ENCODE measurements at places on chromosomes 11 and 22. TPM values are rescaled to one million over a fixed set of nuclear protein-coding genes. Genes with fewer than 3 reads are reported as not detected.

GRCh38 chr11:107702723-107703122 lies 9.1 kb downstream of the SLN start:
- DNase-seq = no peak

DNA sequence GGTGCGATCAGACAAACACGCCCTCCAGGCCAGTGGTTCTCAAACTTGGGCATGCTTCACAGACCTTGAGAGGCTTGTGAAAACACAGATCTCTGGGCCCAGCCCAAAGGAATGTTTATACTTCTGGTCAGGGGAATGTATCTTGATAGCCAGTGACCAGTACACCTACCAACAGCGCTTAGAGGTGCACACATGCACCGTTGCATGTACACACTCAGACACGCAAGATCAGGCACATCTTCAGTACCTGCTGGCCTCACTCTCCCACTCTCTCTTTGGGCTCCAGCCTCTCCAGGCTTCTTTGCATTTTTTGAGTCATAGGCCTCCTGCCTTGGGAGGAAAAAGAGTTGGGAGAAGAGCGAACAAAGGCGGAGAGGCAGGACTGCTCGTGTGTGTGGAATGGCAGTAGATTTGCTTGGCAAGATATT lies 11.7 kb upstream of the FXYD6 start:
- DNase-seq = peak; percentile 74

DNA sequence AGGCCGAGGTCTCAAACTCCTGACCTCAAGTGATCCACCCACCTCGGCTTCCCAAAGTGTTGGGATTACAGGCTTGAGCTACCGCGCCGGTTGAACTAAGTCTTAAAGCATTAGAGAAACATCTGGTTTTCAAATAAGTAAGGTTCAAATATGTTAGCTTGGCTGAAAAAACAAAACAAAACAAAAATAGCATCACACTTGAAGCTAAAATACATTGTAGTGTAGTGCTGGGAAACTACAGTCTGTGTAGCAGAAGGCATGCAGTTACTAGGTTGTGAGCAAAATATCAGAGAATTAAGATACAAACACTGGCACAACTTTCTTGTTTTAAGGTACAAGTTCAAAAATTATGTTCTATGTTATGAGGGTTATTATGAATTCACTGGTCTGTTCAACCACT lies 224.8 kb upstream of the CHORDC1 start:
- DNase-seq = no peak

DNA sequence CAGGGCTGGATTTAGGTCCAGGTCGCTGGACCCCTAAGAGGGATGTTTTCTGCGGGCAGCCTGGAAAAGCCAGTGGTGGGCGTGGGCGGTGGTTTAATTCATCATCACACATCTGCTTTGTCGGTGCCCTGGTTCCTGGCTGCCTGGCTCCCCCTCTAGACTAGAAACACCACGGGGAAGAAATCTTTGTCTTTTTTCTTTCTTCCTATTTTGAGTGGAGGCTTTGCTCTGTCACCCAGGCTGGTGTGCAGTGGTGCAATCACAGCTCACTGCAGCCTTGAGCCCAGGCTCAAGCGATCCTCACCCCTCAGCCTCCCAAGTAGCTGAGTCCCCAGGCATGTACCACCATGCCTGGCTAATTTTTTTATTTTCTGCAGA lies 86.6 kb upstream of the LINC01488 start:
- DNase-seq = no peak

TRIM22 gene
- total RNA-seq = 136 TPM

C22orf15 gene
- total RNA-seq = not detected

TRIM48 gene
- total RNA-seq = not detected

UPK3A gene
- not detected for total RNA-seq

OSM gene
- total RNA-seq = not detected
